ENCODE measurements at places on chromosomes 1 and 21.

DNA sequence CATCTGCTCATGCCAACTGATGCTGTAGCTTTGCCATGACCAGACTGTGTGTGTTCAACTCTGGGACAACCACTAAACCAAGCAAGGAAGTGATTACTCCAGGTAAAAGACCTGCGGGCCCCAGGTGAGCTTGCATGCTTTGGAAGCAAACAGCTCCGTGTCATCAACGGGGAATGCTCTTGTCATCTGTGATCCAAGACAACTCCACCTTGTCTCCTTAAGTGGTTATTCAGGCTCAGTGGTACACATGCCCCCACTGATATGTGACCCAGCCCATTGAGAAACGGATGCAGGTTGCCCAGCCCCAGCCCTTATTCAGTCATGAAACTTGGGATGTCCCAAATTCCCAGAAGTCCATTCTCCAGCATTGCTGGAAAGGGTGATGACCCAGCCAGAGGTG lies 89.0 kb downstream of the TIAM1 start:
- DNase-seq, result no peak

GRCh38 chr1:167110586-167110985 lies 16.7 kb downstream of the STYXL2 start:
- no peak for DNase-seq

GRCh38 chr1:202143768-202144401 lies 652 bp downstream of the ARL8A start:
- no peak for DNase-seq

DNA sequence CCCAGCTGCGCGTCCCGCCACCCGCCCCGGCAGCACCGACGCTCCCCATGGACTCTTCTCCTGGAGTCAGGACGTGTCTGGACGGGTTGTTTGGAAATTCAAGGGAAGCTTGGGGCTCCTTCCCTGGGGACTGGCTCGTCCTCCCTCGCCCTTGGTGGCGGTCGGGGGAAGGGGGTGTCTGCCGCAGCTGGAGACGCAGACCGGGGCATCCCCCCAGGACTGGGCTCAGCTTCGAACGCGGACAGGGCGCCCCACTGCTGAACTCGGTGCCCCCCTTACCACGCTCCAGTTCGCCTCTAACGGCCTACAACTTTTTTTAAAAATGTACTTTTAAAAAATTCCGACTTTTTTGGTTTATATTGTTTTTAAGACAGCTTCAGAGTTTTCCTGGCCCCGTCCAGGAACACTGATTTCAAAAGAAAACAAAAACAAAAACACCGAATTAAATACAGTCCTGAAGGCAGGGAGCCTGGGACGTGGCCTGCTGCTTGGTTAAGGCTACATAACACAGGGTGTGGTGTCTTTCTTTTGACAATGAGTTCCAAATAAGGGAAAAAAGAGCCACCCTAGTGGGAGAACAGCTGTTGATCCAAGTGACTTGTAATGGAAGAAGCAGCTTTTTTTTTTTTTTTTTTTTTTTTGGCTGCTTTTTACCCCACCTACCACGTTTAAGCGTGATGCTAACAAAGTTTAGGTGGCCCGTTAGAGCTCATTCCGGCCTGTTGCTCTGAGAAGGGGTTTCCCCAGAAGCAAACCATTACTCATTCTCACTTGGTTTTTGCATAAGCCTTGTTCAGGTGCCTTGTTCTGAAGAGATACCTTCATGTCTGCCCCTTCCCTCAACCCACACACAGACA lies 862 bp upstream of the DIPK1A start:
- peak; percentile 46 for DNase-seq

- DNase-seq, result peak; percentile 10
These were observed 2.5 kb upstream of the ERO1B start for GRCh38 chr1:236284291-236284721.

DNA sequence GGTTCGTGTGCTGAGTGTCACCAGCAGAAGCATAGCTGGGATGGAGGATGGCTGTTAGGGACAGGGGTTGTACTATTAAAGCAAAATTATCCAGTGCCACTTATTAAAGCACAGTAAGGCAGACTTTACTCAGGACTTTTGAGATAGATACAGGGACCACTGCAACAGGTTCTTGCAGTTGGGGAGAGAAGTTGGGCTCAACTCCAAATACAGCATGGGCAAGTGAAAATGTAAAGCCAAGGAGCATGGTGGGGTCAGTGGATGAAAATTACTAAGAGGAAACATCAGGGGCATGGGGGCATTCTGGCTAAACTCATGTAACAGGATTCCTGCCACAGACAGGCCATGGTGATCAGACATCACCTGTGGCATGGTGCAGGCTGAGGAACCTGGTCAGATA lies 15.0 kb upstream of the REN start:
- DNase-seq, result no peak

- no peak for DNase-seq
These were observed 80.3 kb downstream of the LRIG2 start for GRCh38 chr1:113153116-113153803.
